ENCODE measurements at places on chromosomes 5 and 9.

DNA sequence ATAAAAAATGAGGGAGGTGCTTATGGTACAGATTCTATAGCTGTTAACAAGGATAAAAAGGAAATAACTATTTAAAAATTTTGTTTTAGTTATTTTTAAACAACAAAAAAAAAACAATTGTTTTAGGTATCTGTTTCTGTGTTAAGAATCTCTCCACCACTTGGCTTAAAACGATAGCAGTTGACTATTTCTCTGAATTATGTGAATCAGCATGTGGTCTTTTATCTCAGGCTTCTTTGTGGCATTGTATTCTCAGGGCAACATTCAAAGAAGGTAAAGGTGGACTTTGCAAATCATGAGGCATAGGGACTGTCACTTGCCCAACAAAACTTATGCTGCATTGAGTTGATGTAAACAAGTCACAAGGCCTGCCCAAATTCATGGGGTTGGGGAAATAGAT, 55.2 kb downstream of the ERBIN start:
- no peak for DNase-seq

GRCh38 chr5:54820346-54821134, 164.9 kb downstream of the ESM1 start:
- DNase-seq = no peak

- no peak for DNase-seq
These were observed 17.0 kb upstream of the RNF20 start for GRCh38 chr9:101516655-101517054.

- no peak for DNase-seq
These were observed 318.0 kb downstream of the ADAMTS6 start for GRCh38 chr5:65163698-65164097.

DNA sequence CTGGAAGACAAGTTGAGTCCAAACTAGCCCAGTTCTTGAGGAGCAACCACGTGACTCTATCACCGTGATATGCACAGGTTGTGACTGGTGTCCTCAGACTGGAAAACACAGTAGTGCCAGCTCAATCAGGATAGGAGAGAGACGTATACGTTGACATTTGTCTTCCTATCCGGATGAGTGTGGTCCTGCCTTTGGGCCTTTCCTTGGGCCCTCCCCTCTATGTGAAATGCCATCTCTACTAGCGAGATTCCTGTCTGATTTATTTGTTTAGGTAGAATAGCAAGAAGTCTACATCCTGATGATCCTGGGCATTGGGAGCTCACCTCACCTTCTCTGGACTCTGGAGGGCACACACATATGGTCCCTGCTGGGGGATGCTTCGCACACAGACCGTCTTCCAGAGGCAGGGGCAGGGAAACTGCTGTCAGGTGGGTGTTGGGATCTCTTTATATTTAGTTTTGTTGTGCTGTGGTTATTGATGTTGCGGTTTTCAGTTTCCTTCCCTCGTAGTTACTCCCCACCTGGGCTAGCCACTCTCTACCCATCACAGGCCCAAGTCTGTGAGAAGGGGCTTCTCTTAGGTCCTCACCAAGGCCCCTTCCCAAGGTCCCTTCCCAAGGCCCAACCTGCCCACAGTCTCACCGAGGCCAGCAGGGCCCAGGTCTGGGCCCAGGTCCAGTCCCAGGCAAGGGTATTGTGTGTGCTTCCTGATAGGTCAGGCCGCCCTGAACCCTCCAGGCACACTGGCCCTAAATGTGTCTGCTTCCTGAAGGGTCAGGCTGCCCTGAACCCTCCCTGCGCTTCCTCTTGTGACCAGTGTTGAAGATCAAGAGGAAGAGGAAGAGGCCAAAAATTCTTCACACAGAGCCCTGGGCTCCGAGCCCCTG, 19.0 kb upstream of the SPINK4 start:
- no peak for DNase-seq

DNA sequence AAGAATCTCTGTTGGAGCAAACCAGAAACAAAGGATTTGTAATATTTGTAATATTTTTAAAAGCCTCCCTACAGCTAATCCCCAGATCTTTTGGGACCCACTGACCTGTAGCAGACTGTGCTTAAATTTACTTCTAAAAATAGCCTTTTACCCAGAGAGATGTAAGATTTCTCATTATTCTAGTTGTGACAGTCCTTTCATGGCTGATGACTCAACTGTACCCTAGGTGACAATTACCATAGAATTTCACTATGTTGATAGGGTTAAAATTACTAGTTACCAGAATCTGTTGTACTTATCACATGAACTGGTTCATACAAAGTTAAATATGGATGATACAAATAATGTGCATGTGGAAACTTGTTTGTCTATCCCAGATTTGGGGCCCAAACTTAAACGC, 543.9 kb upstream of the SEMA6A start:
- DNase-seq = no peak

DNA sequence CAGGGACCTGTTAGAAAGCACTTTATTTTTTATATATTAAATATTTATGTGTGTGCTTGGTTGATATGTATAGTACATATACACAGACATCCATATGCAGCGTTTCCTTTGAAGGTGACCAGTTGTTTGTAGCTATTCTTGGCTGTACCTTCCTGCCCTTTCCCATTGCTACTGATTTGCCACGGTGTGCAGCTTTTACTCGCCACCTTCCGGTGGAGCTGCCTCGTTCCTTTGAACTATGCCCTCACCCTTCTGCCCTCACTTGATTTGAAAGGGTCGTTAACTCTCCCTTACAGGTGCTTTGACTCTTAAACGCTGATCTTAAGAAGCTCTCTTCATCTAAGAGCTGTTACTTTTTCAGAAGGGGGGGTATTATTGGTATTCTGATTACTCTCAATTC, 20.5 kb downstream of the RGMB start:
- DNase-seq = no peak

DNA sequence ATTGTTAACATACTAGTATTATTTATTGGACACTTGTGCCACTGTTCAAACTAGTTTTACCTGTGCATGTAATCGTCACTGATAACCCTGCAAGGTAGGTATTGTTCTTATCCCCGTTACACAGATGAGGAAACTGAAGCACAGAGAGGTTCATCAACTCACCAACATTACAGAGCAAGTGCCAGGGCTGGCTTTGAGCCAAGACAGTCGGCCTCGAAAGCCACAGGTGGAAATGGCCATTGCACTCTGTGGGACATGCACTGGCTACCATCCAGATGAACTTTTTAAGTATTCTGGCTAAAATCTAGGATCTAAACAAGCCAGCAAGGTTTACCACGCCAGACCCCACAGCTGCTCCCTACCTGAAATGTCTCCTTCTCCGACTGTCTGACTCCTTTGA, 57.9 kb downstream of the TEX10 start:
- no peak for DNase-seq

- DNase-seq = no peak
These were observed 94.9 kb downstream of the SREK1 start for GRCh38 chr5:66239034-66239433.

DNA sequence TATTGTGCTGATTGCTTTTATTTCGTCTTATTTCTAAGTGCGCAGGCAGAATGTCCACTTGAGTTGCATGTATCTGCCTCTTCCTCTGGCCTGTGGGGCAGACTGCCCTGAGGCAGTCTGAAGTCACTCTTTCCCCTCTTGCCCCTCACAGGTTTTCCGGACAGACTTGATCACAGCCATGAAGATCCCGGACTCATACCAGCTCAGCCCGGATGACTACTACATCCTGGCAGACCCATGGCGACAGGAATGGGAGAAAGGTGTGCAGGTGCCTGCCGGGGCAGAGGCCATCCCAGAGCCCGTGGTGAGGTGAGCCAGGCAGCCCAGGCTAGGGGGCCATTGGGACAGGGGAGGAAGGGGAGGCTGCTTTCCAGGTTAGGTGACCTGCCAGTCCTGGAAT, 26.4 kb downstream of the JADE2 start:
- no peak for DNase-seq

DNA sequence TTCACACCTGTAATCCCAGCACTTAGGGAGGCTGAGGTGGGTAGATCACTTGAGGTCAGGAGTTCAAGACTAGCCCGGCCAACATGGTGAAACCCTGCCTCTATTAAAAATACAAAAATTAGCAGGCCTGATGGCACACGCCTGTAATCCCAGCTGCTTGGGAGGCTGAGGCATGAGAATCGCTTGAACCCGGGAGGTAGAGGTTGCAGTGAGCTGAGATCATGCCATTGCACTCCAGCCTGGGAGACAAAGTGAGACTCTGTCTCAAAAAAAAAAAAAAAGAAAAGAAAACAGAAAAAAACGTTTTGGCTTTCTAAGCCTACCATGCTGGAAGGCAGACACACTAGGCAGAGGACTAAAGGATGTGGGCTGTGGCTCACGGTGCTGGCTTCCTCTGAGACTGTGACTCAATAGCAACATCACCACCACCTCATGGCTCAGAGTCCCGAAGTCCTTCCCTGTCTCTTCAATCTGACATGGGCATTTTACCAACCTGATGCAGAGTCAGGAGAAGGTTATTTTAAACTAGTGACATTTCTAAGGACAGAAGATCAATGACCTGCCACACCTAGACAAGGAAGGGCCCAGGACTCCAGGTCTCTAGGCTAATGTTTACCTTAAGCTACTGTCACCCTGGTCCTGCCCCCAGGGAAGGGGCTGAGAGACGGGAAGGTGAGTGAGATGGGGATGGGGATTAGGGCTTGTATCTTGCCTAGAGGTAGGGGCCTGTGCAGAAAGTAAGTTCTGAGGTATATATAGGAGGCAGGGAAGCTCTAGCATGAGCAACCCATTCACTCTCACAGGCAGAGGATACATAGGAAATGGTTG, 3.7 kb downstream of the ECSCR start:
- DNase-seq = no peak

DNA sequence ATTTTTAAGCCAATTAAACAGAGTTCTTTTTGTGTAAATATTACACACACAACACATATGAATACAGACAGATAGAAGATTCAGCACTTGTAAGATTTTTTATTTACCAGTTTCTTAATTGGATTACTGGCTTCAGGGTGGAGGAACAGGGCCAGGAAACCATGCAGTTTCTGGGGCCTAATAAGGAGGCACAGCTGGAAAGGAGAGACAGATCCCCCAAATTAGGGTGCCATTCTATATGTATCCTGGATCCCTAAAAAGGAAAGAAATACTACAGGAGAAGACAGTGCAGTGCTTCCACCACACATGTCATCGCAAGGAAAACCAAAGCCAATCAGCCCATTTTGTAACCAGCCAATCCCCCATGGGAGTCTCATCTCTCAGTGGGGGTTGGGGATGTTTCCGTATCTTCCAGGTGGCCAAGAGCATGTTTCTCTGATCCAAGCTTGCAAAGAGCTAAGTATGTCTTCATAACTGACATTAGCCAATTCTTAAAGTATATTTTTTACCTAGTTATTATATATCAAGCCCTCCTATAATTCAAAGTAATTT, 15.8 kb upstream of the ABO start:
- no peak for DNase-seq

DNA sequence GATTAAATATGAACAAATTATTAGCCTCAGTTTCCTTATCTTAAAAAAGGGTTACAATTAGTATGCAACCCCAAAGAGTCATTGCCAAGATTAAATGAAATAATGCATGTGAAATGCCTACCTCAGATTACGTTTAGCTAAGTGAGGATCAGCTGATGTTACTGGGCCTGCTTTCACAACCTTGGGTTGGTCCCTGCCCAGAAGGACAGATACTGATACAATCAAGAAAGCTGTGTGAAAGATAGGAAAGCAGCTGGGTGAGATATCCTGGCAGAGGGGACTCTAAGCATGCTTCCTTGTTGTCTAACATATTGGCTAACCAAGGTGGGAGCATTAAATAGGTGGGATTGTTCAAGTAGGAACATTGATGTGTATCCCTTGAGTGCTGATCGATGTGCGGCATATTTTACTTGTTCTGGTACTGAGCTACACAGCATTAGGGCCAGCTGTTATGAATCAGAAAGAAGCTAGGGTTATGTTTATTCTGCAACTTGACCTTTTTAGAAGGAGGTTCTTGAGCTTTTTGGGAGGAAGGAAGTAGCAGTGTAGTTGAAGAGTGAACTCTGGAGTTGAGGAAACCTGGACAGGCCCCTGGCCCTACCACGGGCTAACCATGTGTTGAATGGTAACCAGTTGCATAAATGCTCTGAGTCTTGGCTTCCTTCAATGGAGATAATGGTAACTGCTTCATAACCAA, 28.9 kb downstream of the SNX24 start:
- no peak for DNase-seq

DNA sequence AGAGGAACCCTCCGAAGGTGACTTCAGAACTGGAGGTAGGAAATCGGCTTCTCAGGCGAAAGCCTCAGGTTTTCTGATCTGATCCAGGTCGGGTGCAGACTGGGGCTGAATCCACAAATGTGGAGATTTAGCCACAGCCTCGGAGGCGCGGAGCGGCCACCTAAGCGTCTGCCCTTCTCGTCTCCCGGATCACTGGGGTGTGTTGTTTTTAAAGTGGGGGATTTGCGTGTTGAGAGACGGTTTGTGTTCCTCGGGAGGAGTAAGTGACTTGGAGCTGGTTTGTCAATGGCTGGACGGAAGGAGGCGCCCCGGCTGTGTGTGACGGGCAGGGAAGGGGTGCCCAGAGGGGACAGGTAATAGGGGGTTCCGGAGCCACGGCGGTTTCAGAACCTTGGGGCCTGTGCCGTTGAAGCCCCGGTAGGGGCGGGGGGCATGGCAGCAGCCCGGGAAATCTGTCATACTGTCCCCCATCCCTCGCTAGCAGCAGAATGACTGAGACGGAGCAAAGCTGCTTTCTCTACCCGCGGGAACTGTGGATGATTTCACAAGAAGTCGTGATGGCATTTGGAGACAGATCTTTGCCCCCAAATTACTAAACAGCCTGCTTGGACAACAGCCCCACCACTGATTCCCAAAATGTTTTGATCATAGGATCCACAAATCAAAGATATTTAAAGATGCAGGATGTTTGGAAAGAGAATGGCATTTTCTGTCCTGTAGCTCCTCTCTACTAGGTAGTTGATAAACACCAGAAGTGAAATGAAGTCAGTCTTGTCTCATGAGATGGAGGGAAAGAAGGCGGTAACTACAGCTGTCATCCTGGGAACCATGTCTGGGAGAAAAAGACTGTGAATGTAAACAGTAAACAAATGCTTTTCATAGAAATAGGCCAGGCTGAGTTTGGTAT, 216.5 kb downstream of the PDZD2 start:
- no peak for DNase-seq

GRCh38 chr9:36898431-36899020, 135.5 kb downstream of the PAX5 start:
- DNase-seq = no peak

- no peak for DNase-seq
These were observed 305.1 kb downstream of the PSAT1 start for GRCh38 chr9:78601957-78602565.

Data from GM18507 (cell line).